Heart right ventricle (tissue), 16 donors: ENCODE measurements at places on chromosomes 3 and 15. TPM values are rescaled to one million over a fixed set of nuclear protein-coding genes. Genes with fewer than 3 reads are reported as not detected.
A peak's percentile ranks its signal among the peaks of the same experiment; 100 is the strongest.

DNA sequence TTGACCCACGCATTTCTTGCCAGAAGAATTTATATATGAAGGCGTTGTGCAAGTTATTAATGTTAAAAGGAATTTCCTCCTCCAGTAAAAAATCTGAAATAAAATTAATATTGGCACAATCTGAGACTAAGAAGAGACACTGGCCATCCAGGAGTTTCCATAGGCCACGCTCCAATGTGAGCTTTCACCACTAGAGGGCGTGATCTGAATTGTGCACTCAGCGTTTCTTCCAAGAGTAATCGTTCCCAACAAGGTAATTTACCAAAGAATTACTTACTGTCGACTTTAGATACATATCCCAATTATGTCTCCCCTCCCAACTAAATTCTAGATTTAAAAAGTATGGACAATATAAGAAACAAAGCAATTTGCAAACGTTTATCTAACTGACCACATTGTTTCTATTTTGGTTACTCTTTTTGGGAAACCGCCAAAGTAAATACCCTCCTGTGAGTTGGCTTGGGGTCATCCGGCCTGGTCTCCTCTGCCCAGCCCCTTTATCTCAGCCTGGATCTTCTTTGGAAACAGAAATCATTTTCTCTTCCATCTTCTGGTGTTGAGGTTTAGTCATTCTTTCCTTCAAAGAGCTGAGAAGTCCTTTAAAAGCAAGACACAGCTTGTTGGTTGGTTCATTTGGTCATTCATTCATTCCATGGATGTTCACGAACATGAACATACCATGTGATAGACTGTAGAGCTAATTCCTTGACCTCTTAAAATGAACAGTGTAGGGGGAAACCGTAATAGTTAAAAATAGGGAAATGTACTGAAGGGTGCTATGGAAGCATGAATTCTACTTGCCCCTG lies 26.2 kb downstream of the POLR2M start:
- no peak for DNase-seq

DNA sequence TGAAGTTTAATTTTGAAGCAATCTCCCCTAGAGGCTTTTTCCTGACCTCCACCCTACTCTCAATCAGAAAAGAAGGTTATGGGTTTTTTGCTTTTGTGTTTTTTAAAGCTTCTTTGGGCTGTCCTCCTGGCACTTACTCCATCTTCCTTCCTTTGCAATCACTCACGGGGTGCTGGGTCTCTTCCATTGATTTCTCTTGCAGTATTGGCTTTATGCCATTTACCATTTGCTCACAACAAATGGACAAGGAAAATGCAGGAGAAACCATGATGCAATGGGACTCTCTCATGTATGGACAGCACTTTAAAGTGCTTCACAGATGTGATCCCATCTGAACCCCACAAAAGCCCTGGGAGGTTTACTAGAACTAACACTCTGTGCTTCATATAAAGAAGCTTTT lies 57.5 kb downstream of the SST start:
- no peak for DNase-seq

DNA sequence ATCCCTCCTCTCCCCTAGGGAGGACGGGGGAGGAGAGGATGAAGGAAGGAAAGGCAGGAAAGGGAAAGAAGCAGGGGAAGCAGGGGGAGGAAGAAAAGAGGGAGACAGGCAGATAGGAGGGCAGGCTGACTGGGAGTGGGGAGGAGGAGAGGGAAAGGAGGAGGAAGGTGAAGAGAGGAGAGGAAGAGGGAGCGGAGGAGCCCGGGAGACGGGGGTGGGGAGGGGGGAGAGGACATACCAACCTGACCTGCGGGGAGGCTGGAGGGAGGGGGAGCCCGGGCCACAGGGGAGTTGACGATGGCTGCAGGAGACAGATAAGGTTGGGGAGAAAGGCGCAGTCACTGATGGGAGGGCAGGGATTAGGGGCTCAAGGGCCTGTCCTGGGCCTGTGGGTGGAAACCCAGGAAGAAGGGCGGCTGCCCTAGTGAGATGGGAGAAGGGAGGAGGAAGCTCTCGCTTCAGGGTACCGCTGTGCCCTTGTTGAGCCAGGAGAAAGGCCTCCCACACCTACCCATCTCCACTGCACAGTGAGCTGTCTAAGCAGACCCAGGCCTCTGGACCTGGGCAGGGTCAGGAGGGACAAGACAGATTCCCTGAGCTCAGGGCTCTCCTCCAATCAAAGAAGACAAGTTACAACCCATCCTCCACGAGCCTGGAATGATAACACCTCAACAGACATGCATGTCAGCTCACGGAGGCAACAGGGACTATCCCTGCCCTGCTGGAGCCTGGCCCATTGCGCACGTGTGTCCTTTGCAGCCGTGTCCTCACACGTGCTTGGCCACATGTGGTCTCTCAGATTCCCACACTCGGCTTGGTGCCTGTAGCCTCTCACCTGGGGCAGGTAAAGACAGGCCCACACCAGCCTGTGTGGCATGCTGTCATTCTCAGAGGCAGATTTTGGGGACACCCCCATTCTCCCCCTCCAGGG lies 27.9 kb downstream of the C3orf18 start:
- DNase-seq, result no peak

DNA sequence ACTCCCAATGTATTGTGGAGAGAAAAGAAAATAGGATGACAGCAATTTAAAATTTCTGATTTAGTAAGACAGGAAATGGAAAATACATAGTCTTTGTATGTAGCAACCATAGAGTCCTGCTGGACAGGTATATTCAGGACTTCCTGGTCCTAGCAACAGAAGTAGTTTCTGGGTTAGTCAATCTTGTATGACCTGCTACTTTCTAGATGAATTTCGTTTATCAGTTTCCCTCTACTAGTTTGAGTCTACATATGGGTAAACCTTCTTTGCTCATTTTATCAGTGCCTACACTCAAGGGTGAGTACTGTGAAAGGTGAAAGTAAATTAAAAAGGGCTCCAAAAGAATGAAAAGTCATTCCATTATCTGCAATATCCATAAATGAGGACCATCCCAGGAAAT lies 309.8 kb downstream of the UNC13C start:
- no peak for DNase-seq

DNA sequence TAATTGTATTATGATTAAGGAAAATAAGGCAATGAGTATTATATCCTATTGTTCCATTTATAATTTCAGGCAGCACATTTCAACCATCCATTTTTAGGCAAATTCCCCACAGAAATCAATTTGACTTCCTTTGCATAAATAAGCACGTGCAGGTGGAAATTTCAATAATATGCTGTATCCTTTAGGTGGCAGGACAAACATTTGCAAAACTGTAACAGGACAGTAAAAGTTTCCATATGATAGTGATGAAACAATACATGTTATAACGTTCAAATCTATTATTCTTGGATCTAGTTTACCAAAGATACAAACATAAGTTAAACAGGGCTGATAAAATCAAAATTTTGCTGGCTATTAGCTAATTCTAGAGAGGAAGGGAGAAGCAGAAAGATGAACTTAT lies 8.5 kb downstream of the UACA start:
- DNase-seq, result no peak

- no peak for DNase-seq
Observed at GRCh38 chr3:7700539-7700938, 801.1 kb upstream of the LMCD1 start.

GRCh38 chr3:172466553-172467130 lies 18.4 kb upstream of the GHSR start:
- DNase-seq, result no peak

- DNase-seq, result no peak
Observed at GRCh38 chr15:31481142-31481541, 154.5 kb downstream of the KLF13 start.

- DNase-seq, result no peak
Observed at GRCh38 chr15:69562116-69562515, 109.5 kb downstream of the RPLP1 start.

DNA sequence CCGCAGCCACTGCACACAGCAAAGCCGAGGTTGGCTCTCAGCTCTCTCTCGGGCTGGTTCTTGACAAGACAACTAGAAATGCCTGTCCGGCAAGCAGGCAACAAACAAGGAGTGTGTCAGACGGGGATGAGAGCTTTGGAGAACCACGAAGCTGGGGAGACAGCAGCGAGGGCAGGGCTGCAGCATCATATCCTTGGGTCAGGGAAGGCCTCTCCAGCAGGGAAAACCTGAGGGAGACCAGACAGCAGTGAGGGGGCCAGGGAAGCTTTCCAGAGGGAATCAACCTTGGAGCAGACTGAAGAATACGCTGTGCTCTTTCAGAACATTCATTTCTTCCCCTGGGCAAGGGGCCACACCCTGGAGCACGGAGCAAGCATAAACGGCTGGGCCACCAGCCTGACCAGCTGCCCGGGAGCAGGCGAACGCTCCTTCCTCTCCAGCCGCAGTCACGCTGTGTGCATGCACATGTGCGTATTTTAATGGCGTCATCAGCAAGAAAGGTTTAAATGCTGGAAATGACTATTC lies 58.7 kb downstream of the CHSY1 start:
- DNase-seq, result peak; percentile 49

DNA sequence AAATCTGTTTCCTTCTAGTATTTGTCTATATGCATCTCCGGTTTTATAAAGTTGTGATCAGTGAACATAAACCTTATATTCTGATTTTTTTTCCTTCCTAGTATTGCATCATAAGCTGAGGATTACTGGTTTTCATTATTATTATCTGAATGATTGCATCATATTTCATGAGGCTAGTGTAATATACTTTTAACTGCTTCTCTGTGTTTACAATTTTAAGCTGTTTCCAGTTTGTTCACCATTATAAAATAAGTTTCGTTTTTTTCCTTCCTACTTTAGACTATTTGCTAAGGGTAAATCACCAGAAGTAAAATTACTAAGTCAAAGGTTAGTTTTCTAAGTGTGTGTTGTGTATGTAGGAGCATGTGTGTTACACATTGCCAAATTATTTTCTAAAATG lies 20.2 kb downstream of the SEMA6D start:
- no peak for DNase-seq

DNA sequence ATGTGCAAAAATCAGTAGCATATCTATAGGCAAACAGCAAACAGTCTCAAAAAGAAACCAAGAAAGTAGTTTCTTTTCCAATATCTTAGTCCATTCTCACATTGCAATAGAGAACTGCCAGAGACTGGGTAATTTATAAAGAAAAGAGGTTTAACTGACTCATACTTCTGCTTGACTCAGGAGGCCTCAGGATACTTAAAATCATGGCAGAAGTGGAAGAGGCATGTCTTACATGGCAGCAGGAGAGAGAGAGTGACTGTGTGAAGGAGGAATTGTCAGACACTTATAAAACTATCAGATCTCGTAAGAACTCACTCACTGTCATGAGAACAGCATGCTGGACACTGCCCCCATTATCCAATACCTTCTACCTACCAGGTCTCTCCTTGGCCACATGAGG lies 327.9 kb upstream of the EPHA3 start:
- no peak for DNase-seq

PEX5L gene
- 0.94 TPM for total RNA-seq

TGM5 gene
- not detected for total RNA-seq

KLHL40 gene
- 0.67 TPM for total RNA-seq

CDC25A gene
- total RNA-seq, result 1.2 TPM
